ENCODE measurements at places on chromosomes 16 and 17.

DNA sequence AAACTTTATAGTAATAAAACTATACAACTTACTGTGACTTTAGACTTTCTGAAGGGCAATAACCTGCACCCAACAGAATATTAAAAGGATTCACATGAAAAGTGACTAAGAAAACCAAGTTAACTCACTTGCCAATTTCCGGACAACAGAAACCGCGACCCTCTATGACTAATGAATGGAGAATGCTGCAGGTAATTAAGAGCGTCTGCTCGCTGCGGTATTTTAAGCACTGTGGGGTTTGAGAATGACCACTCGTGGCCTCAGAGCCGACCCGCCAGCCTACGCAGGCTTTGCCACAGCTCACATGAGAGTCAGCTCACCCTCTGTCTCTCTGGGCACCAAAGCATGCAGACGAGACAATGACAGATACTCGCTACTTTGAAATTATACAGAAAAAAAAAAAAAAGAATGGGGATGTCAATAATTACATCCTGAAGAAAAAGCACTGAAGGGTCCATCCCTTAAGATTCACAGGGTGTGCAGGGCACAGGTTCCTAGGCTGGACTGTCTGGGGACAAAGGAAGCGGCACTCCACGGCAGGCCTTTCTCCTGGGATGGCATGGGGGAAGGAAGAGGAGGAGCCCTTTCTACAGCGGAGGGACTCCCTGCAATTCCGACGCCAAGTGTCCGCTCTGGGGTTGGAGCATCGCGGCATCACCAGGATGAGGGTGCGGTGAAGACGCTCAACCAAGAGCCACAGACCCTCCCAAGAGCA, 35.0 kb downstream of the ZCCHC14 start:
- no peak for DNase-seq

DNA sequence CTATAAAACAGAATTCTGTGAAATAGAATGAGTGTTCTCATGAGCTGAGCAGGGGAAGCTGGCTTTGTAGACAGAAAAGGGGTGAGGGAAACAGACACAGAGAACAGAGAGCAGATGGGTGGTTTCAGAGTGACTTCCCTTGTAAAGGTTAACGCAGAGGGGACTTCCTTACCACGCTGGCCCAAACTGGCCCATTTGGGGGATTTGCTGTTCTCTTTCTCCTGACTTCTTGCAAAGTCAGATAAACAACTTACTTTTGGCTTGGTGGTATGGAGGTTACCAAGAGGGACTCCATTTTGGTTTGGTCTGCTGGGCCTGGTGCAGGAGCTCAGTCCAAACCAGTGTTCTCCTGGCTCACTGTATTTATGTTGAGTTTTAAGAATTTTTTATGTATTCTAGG, 48.4 kb downstream of the SEC14L1 start:
- DNase-seq = no peak

GRCh38 chr17:32111141-32111771, 31.0 kb upstream of the RHOT1 start:
- DNase-seq = no peak

GRCh38 chr16:78778101-78779004, 678.9 kb downstream of the WWOX start:
- DNase-seq = no peak

- no peak for DNase-seq
These were observed 4.9 kb downstream of the FOXC2 start for GRCh38 chr16:86571530-86571915.

DNA sequence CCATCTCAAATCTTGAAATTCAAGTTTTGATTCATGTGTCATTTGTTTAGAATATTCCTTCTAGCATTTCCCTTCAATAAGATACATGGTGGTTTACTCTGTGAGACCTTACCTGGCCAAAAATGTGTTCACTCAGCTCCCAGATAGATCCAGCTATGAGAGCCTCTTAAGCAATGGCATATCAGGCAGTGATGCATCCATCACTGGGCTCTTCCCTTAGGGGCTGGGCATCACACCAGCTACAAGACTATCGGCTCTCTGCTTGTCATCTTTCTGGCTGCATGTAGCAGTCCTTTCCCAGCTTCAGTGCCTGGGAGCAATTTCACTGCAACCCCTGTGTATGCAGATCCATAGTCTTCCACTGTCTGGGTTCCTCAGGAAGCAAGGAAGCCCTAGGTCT, 40.6 kb downstream of the GOSR1 start:
- no peak for DNase-seq

DNA sequence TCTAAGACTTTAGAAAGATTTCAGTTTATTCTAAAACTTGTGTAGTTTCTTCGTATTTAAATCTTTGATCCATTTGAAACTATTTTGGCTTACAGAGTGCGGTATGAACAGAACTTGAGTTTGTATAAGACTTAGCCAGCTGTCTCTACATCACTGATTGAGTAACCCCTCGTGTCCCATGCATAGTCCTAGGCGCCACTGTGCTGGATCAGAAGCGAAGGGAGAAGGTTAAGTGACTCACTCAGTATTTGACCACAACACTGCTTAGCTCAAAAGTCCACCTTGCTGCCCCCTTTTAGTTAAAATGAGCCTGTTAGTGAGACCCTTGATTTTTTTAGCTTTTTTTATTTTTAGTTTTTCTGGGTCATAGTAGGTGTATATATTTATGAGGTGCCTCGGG, 28.4 kb downstream of the CD300LB start:
- no peak for DNase-seq

GRCh38 chr17:57782062-57782490, 37.0 kb upstream of the CCDC182 start:
- no peak for DNase-seq

DNA sequence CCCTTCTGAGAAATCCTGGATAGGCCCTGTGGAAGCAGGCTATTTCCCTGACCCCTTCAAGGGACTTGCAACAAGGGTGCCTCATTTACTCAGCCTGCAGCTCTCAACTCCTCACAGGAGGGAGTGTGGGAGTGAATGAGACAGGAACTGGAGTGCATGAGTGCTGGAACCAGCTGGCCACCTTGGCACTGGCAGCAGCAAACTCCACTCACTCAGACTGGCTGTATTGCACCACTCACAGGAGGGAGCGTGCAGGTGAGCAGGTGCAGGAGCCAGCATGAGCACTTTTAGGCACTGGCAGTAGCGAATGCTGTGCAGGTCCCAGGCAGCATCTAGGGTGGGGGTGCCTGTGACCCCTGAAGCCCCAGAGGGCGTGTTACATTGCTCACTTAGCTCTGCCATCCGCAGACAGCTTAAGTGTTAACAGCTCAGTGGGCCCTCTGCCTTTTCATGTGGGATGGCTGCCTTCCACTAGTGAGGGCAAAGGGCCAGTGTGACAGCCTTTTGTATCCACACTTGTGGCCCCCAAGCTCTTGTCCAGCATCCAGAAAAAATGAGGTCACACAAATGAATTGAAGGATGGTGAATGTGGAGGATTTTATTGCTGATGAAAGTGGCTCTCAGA, 11.0 kb upstream of the ZNHIT3 start:
- no peak for DNase-seq

GRCh38 chr17:78040440-78041385, 82.2 kb downstream of the TNRC6C start:
- DNase-seq = peak; percentile 64

- DNase-seq = no peak
These were observed 19.7 kb upstream of the SPPL2C start for GRCh38 chr17:45824901-45825492.

DNA sequence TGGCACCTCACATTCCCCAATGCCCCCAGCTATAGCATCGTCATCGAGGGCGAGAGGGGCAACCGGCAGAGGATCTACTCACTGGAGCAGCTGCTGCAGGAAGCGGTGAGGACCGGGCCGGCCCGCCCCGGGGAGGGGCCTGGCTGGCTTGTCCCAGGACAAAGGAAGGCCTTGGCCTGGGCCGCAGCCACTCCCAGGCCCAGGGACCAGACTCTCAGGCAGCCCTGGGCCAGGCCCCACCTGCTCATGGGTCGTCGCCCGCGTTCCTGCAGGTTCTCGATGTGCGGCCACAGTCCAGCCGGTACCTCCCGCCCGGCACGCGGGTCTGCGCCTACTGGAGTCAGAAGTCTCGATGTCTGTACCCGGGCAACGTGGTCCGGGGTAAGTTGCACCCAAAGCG, 53.4 kb downstream of the ACTG1 start:
- no peak for DNase-seq

DNA sequence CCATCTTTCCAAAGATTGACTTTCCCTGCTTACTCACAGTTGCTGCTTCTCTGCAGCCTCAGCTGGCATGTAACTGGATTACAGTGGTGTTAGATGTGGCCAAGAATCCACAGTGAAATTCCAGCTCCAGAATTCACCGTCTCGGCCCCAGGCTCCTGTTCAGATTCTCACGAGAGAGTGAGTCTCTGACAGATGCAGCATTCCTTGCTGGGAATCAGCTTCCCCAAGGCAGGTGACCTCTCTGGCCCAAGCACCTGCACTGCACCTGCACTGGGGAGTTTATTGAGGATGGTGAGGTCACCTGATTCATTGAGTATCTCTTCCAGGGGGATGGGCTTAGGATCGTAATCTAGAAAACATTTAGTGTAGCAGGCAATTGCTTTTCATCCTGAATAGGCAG, 600.5 kb upstream of the RBFOX1 start:
- DNase-seq = no peak

DNA sequence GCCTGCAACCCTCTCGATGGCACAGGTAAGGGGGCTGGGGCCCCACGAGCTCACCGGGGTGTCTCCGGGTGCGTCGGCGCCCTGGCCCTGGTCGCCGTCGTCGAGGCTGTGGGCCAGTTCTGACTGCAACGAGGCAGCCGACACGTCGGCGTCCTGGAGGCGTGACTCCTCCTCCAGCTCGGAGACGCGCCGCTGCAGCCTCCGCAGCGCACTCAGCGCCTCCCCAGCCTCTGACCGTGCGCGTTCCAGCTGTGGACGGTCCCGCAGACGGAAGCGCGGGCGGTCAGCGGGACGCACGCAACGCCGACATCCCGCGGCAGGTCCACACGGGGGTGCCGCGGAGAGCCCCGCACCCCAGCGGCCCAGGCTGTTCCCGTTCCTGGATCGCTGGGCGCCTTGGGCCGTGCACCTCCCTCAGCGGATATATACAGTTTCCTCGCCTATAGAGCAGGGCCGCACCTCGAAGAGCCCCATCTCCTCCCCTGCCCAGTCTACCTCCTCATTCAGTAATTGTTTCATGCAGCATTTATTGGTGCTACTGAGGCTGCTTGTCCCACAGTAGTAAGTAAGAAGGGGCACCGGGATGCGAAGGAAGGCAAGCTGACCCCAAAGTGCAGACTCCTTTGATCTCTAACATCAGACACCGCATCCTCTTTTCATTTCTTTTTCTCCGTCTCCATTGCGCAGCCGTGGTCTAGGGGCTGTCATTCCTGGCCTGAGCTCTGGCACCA, 5.8 kb downstream of the THOC6 start:
- DNase-seq = no peak

DNA sequence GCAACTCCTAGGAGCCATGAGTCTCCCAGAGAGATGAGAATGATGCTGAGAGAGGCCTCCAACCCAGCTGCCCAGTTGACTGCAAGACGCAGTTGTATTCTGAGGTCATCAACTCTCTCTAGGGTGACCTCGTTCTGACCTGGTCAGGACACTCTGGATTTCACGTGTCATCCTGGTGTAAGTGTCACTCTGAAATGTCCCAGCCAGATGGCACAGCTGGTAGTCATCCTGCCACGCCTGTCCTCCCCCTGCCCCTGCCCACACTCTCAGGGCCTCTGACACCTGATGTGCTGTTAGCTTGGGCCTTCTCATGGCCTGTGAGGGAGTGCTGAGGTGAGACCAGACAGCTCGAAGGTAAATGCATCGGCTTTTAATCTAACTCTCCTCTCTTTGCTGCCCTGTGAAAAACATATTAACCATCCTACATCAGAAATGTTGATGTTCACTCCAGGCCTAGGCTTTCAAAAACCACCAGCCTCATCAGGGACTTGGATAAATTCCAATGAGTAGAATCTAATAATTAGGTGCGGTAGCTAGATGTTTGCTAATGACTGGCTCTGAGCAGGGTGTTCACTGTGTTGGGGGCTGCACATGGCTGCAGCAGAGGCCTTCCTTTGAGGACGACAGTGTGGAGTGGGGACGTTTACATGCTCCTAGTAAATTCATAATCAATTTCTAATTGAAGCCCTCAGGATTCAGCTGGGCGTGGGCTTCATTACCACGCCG, 13.8 kb downstream of the MLYCD start:
- DNase-seq = no peak

GRCh38 chr16:66152823-66153393, 213.6 kb upstream of the CDH5 start:
- no peak for DNase-seq

DNA sequence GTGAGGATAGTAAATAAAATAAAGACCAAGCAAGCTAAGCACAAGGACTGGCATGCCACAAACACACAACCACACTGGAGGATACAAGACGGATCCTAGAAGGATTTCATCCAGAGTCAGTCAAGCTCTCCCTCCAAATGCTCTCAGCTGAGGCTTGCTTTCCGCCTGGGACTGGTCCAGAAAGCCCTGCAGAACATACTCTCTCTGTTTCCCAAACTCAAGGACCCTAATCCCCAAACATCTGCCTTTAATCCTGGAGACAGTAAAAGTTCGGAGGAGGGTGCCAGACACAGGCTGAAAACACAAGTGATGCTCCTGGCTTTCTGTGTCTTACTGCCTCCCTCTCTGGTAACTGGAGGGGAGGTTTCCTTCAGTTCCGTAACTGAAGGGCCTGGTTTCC, 5.3 kb upstream of the HSD11B2 start:
- DNase-seq = no peak

DNA sequence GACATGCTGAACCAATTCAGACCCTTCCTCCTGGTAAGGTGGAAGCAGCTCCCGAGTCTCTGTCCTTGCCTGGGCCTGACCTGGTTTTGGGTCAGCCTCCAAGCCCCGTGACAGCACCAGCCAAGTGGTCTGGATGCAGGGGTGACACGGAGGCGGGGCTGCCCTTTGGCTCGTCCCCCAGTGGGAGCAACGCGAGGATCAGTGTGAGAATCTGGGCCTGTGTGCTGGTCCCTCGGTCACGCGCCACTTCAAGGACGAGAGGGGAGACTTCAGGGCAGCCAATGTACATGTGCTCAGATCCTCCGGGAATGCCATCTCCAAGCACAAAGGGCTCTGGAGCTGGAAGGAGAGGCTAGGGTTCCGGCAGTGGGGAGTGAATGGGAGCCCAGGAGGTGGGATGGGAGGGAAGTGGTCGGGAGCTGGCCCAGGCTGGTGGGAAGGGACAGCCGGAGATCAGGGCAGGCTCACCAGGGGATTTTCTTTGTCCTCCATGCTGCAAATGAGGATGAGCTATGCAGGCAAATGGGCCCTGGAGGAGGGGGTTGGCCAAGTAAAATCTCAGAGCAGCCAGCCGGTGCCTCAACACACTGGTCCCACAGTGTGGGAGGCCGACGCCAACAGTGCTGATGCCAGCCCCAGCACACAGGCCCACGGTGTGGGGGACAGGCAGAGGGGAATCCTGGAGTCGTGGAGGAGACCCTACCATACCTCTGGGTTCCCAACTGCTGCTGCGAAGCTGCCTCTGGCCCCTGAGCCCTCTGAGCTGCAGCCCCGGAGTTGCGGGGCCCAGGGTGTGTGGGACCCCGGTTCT, 4.2 kb upstream of the NDRG4 start:
- no peak for DNase-seq
